ENCODE measurements at places on chromosomes 7 and 10.

DNA sequence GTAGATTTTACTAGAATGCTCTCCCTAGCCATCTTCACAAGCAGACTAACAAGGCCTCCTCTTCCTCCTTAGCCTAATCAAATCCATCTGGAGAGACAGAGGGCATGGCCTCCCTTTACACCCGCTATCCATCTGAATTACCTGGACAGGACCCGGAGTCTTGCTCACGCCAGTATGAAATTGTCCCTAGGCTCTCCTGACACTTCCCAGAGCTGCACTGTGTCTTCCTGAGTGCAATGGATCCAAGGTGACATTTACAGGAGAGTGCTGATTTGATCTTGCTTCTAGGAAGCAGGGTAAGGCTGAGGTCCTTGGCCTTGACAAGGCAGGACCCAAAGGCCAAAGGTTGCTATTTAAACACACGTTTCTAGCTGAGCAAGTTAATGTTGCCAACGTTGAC lies 147.8 kb downstream of the HIBADH start:
- DNase-seq = no peak

DNA sequence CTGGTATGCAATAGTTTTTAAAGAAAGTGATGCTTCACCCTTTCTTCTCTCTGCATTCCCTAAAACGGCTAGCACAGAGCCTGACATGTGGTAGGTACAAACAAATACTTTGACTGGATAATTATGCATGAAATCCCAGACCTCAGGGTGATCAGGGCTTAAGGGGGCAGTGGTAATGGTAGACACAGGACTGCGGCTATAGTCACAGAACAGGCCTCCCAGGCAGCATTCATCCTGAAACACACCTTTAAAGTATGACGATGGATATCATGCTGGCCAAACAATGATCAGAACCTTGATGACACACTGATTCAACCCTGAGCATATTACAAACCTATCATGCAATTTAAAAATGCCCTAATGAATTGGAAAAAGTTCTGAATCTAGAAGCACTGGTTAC lies 110.8 kb downstream of the PIP4K2A start:
- DNase-seq = no peak

DNA sequence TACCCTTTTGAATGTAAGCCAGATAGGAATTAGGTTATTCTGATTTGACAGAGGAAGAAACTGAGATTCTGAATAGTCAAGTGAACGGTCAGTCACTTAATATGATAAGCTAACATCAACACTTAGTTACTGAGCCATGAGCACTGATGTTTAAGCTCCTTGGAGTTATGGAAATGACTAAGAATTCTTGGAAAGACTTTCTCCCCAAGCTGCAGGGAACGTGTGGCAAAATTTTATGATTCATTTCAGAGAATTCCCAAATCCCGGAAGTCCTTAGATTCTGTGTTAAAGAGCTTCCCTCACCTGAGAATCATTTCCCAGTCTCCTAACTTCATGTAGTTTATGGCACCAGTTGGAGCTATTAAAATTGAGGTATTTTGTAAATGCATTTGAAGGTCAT lies 330.9 kb downstream of the XPNPEP1 start:
- DNase-seq = no peak

DNA sequence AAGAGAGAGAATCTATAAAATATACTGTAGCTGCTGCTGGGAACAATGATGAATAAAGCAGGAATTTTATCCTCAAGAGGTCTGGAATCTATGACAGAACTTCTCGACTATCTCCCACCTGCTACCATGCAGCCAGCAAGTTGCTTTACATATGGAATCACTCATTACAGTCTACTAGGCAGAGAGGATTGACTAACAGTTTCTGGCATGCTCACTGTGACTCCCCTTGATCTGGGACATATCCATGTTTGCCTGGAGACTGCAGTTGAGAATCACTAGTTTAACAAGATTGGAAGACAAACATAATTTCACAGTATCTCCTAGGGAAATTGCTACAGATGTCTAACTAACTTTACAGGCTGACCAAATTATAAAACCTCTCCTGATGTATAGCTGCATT lies 13.3 kb downstream of the GPR37 start:
- DNase-seq = no peak

DNA sequence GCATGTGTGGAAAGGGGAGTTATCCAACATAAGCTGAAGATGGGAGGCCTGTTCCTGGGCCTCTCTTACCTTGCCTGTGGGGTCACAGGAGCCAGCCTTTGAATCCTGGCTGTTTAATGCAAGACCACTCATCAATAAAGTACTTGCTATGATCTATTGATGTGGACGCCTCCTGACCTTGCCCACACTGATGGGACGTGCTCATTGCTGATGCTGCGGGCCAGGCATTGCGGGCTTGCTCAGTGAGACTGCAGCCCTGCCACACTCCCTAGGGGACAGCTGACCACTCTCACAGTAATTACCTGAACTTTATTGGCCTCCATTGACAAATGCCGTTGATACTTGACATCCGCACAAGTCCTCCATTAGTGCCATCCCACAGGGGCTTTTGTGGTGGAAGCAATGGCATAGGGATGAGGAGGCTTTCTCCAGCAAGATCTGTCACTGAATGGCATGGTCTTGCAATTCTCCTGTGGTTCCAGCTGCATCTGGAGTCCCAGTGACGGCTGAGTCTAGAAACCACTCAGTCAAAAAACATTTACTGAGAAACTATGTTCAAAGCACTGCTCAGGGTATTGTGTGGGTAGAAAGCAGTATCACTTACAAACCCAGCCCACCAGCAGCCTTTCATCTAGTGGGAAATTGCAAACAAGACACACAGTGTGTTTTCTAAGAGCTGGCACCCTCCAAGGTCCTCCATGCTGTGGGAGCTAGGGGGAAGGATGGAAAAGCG lies 135.1 kb upstream of the YAE1 start:
- DNase-seq = no peak

GRCh38 chr10:49594594-49594993 lies 15.5 kb upstream of the SLC18A3 start:
- DNase-seq = peak; percentile 21

- DNase-seq = no peak
These were observed 114.4 kb downstream of the NPSR1 start for GRCh38 chr7:34772296-34772938.

DNA sequence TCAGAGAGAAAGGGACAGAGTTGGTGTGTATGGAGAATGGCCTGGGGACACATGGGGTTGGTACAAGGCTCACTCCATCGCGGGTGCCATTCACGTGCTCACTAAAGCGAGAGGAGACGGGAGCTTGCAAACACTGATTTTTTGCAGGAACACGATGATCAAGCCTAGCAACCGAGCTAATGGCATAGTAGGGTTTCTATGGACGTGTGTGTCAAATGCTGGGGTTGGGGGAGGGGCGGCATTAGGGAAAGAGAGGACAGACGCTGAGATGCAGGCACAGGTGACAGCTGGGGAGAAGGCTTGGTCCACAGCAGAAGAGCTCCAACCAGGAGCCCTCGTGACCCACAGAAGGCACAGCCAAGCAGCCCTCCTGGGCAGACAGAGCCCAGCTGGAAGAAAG lies 33.9 kb downstream of the RCC1L start:
- DNase-seq = no peak

All from putamen (tissue), 1 donor.